ENCODE measurements at places on chromosomes 4 and X.

GRCh38 chr4:148097801-148098200 lies 344.4 kb downstream of the NR3C2 start:
- DNase-seq, result no peak

- DNase-seq, result no peak
Observed at GRCh38 chrX:38660395-38661102, 99.2 kb downstream of the TSPAN7 start.

DNA sequence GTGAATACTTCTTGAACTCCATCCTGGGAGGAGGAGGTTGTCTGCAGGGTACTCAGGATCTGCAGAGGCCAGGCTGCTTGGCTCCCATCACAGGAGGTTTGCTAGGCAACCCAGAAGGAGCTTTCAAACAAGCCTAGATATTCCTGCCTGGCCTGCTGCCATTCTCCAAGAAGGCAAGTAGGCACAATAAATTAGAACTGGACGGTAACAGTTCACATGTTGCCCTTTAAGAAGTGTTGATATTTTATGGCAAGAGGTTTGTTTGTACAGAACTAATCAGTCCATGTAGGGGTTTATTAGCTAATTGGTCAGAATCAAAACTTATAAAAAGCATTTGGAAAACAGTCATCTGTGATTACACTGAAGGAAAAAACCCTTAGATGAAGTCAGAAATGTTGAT lies 39.3 kb downstream of the SYNPO2 start:
- peak; percentile 40 for DNase-seq

GRCh38 chrX:31929366-31929765 lies 857.5 kb upstream of the FTHL17 start:
- no peak for DNase-seq

DNA sequence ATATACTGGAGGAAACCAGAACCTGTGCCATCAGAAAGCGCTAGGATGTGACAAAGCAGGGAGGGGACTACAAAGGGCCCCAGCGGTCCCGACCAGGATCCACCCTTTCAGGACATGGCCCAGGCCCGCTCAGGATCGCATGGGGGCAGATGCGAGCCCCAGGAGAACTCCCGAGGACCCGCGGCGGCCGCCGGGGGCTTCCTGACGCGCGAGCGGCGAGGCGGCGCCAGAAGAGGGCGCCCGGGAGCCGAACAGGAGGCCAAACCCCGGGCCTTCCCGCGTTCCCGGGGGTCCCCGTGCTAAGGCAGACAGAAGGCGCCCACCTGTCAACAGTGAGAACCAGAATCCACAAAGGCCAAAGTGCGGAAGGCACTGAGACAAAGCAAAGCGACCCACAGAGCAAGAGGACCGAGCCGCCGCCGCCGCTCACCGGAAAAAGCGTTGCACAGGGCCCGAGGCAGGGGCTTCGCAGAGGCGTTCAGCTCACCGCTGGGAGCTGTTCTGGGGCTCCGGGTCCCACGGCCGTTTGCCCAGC lies 7.3 kb upstream of the OPN1LW start:
- peak; percentile 45 for DNase-seq

Measured in posterior cingulate gyrus (tissue), 11 donors.